ENCODE measurements at places on chromosomes 16 and 17.

- DNase-seq = no peak
These were observed 175.5 kb downstream of the KATNIP start for GRCh38 chr16:27725236-27726000.

GRCh38 chr17:14084955-14085354 lies 15.7 kb downstream of the COX10 start:
- DNase-seq = no peak

DNA sequence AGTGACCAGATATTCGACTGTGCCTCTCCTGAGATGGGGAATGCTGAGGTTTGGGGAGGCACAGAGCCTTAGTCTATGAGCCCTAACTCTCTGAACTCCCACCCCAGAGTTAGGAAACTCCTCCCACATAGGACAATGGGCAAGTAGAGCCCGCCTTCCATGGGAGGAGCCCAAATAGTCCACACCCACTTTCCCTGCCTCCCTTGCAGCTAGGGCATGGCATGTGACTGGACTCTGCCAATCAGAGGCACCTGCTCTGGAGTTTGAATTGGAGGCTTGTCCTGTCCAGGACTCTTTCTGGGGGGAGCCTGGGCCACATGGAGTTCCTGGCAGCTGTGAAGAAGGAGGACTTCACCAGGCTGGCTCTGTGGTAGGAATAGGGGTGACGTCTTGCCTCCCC lies 48.4 kb downstream of the SOCS1 start:
- DNase-seq = no peak

GRCh38 chr17:77916264-77916663 lies 42.2 kb upstream of the TNRC6C start:
- DNase-seq = no peak

DNA sequence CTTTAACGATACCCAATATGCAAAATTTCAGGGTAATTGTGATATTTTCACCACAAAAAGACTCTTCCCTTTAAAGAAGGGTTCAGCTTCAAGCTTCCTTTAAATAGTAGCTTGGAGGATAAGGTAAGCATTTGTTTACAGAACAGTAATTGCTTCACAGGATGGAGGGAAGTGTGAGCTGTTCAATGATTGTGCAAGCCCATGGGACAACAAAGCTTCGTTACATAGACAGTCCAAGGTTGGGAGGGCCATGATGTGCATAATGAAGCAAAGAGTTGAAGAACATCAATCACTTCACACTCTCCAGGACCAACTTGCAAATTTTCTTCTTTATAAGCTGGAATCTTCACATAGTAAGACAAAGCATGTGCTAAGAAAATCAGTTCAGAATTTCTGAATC lies 145.0 kb upstream of the ASIC2 start:
- no peak for DNase-seq

DNA sequence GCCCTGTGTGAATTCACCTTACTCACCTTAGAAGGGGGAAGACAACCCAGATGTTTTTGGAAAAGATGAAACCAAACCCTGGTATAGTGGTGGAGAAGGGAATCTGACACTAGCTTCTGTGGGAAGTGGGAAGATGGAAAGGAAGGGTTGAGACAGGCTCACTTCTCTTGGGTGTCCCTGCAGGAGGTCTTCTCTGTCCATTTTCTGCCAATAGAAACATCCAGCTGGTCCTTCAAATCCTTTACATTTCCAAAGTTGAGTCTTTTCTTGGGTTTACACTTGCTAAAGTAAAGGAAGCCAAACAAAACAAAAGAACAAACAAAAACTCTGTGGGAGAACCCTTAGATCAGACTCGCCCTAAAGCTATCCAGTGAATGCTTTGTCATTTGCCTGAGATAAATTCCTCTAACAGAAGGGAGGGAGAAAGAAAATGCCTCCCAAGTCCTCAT lies 10.2 kb downstream of the HOXB1 start:
- DNase-seq = no peak

DNA sequence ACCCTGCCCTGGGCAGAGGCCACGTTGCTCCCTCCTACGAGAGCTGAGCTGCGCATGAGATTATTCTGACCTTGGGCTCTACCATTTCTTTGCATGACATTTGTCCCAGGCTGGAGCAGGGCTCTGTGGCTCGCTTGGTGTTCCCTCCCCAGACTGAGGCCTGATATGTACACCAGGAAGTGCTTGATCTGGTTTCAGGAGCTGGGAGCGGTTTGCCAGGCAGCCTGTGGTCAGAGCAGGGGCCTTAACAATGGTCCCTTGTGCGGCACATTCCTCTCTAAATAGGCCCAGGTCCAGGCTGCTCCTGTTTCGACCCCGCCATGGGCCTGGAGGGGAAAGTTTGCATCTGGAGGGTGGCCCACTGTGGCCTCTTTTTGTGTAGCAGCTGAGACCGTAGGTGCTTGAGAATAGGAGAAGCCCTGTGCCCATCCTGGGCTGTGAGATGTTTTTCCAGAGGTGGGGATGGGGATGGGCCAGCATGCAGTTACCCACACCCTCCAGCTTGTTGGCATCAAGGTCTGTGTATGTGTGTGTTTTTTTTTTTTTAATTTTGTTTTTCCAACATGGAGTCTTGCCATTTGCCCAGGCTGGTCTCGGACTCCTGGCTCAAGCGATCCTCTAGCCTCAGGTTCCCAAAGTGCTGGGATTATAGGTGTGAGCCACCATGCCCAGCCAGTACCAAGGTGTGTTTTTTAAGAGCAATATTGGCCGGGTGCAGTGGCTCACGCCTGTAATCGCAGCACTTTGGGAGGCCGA lies 253.9 kb downstream of the SEC14L1 start:
- no peak for DNase-seq

DNA sequence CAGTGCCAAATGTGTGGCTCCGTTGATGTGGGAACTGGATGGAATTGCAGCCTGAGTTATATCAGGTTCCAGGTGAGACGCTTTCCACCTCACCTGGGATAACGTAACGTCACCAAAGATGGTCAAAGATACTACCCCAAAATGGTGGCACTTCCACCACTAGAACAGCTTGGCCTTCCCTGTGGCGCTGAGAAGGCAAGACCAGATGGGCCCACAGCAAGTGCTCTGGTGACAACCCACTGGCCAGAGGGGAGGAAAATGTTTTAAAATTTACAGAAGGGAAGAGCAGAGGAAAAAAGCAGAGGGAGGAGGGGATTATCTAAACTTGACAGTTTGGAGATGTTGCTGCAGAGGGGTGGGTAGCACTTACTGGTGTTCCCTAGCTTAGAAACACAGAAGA lies 7.5 kb upstream of the ITGA2B start:
- no peak for DNase-seq

DNA sequence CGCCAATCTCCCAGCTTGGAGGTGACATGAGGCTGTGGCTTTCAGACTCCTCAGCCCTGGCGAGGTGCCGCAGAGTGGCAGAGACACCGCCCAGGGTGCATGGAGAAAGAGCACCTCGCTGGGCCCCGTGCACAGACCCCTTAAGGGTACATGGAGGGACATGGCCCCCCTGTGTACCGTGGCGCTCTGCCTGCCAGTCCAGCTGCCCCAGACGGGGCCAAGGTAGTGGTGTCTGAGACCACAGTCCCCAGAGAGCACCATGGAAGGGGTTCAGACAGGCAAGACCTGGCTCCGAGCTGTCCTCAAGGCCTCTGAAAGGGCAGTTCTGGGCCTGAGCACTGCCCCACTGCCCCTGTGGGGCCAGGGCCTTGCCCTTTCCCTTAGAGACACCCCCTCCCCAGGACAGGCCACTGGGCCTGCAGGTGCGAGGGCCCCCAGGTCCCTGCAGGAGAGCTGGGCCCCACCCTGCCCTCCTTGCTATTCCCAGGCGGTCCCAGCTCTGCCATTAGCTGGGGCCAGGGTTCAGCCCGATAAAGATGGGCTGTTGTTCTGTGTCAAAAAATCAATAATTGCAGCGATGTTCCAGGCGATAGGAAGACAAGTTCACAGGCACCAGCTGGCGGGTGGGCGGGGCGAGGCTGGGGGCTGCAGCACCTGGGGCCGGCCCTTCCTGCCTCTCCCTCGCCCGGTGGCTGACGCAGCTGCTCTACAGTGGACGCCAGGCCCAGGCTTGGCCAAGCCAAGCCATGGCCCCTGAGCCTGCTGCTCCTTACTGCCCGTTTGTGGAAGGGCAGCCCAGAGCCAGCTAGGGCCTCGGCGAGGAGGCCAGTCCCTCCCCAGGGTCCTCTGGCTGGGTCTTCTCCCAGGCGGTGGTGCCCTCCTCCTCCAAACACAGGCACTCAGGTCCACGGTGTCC lies 51.7 kb downstream of the ZFPM1 start:
- no peak for DNase-seq

DNA sequence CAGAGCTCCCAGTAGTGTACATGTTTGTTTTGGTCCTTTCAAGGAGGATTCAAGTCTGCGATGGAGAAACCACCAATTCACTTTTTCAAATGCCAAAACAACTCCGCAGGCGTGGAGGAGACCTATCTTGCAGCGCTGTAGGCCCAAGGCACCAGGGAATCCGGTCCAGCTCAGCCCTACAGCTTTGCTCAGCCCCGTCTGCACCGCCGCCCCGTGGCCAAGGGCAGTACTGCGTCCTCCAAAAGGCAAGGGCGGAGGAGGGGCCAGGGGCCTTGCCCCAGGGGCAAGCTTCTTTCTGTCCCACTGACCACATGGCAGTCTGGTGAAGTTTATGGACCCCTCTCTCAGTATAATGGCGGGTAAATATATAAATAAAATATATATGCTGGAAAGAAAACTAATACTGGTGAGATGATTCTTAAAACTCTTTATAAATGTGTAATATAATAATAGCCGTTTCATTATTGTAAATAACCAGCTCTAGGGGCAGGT lies 709 bp upstream of the CD300LG start:
- DNase-seq = peak; percentile 64

- DNase-seq = peak; percentile 71
These were observed at the start of gene CEP112 for GRCh38 chr17:66191593-66192377. Gene CEP112 (minus strand): TSS chr17:66192133.

DNA sequence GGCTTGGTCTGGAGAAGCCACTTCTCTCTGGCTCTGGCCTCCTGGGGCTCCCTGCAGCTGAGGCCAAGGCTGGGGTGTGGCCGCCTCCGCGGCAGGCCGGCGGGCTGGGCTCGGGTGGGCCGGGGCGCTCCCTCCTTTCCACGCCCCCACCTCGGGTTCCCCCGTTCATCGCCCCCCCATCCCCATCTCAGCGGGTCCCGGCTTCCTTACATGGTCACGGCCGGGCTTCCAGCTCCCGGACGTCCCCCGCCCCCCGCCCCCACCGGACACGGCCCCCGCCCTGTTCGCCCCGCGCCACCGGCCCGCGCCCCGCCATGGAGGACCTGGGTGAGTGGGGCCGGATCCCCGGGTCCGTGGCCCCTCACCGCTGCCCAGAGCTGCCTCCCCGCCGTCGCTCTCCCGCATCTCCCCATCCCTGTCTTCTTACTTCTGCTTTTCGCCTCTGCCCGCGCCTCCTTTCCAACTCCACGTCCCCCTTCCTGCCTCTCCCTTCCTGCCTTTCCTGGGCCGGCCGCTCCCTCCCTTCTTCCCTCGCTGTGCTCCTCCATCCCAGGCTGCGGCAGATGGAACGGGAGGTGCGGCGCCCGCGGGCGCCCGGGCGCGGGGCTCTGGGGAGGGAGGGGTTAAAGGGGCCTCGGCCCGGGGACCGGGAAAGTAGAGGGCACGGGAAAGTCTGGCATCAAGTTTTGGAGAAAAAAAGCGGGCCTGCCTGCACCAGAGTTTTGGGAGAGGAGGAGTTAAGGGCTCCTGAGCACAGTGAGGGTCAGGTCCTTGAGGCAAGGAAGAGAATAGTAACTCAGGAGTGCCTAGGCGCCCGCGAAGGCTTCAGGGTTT lies at the start of gene TGFB1I1:
Gene TGFB1I1, plus strand, starts transcription at position 278 of the 834 bp plus-strand sequence. Its CDS starts 37 bp downstream, at position 315.
- DNase-seq = no peak

- DNase-seq = no peak
These were observed 5.0 kb upstream of the DNASE1L2 start for GRCh38 chr16:2231016-2231931.

DNA sequence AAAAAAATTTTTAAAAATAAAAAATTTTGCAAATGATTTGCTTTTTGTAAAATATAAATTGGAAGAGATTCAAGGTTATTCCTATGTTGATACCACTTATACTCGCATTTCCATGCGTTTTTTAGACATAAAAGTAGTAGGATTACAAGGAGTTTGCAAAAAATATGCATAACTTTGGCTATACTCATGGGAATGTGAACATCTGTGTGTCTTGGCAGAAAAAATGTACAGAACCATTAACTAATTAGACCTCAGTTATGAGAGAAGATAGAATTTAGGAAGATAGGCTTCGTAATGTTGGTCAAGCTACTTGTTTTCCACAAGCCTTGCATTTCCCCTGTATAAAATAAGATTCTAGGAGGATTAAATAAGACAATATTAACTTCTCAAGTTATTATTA lies 61.1 kb upstream of the VPS4A start:
- no peak for DNase-seq

DNA sequence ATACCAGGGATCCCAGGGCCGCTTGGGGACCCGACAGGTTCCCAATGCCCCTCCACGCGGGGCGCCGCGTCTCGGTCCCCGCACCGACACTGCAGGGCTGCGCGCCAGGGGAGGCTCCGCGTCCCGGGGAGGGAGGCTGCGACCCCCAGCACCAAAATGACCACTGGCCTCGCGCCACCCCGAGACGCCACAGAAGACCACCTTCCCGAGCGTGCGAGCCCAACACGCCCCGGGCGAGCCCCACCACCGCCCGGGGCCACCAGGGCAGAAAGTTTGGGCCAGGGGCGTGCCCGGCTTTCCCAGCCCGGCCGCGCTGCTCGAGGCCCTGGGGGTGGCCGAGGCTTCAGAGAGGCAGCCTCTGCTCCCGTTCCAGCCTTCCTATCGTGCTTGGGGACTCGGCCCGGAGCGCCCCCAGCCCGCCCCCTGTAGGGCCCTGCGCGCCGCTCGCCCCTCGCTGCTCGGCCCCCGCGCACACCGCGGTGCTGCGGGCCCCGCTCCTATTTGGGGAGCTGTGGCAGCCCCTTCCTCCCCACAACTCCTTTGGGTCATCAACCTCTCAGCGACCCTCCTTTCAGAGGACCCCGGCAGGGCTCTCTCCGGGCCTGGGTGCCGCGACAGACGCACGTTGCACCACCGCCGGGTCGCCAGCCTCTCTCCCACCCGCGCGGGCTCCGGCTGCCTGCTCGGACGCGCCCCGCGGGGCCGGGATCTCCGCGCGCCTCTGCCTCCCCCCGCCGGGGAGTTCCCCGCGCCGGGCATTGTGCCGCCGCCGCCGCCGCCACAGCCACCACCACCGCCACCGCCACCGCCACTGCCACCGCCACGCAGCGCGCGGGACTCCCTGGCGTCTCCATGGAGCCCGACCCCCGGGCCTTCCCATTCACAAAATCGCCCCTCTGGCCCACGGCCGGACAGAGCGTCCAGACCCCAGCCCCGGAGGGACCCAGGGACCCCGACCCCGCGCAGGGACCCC lies 892 bp downstream of the RBFOX3 start:
- DNase-seq = no peak

DNA sequence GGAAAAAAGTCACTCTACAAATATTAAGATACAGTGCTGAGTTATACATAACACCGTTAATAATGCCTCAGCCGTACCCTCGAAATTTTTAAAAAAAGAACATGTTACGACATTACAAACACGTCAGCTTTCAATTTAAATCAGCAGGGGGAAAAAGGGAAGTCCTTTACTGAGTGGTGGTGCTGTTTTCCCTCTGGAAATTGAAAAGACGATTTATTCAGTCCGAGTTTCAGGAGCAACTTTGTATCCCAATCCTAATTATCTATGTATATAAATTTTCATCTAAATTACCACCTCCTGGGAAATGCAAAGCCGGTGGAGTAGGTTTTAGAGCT lies 1.3 kb downstream of the NETO2 start:
- DNase-seq = no peak

All from stimulated activated CD4-positive, alpha-beta T cell treated with anti-CD3 and anti-CD28 coated beads, Interleukin-1b, Interleukin-23, amount 100 ng/mL, for 24 hours (primary cell).